ENCODE measurements at places on chromosomes 7 and 10.
A peak's percentile ranks its signal among the peaks of the same experiment; 100 is the strongest.

DNA sequence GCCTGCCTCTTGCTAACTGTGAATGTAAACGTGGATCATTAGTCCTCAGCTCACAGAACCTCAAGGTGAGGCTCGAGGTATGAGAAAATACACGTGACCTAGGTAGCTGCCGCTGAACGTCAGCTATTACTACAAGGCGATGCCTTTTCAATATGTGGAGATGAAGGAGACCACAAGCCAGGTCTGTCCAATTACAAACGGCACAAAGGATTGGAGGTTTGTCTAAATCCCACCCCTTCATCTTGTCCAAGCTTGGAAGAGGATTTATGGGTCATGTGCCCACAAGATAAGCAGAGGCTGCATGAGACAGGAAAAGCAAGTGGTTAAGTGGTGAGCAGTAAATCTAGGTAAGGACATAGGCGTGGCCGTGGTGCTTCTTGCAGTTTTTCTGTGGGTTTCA, 3.4 kb downstream of the H2BK1 start:
- no peak for DNase-seq

GRCh38 chr7:2986561-2986960, 57.1 kb downstream of the CARD11 start:
- no peak for DNase-seq

DNA sequence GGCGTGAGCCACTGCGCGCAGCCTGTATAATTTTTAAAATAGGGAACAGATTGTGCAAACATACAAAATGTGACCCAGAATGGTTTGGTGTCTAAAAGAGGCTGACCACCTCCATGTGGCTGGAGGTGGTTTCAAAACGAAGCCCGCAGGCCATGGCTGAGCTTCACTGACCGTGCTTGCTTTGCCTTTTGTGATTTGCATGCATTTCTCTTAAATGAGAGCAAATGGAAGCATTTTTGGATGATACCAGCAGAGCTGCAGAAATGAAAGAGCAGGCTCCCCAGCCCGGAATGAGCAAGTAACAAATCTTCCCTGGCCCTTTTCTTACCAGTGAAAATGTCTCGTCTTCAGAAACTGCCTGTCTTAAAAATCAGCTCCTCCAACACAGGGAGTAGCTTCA, 239.9 kb downstream of the CAMK1D start:
- no peak for DNase-seq

- peak; percentile 55 for DNase-seq
Measured at GRCh38 chr7:158239290-158239981, 348.2 kb downstream of the PTPRN2 start.

GRCh38 chr7:71558806-71559613, 427.1 kb downstream of the GALNT17 start:
- DNase-seq, result no peak

DNA sequence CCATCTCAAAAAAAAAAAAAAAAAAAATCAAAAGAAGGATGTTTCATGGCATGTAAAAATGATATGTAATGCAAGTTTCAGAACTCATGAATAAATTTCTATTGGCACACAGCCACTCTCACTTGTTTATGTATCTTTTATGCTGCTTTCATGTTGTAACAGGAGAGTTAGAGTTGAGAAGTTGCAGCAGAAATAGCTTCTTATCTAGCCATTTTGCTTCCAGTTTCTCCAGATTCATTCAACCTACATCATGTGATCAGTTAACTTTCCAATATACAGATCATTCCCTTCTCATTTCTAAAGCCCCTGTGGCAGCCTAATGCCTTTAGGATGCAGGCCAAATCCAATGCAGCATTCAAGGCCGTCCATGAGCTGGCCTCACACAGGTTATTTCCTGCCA, 30.4 kb downstream of the ZNF786 start:
- DNase-seq, result no peak

DNA sequence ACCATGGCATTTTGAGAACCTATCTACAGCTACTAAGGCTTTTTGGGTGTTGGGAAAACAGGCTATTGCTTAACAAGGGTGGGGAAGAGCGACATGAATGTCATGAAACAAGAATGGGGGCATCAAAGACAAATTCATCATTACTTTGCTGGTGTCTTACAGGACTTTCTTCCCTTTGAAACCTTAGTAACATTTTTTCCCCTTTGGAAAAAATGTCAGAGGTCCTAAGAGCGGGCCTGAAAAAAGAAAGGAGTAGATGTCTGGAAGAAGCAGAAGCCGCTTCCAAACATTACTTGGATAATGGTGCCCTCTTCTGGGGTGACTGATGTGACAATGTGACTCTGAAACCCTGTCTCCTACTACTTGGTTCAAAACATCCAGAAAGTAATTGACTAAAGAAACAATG, 3.8 kb upstream of the DDX50 start:
- peak; percentile 65 for DNase-seq

All from retina (tissue), 1 donor.